ENCODE measurements at places on chromosomes 6 and 20.

- no peak for DNase-seq
These were observed 8.7 kb downstream of the NDRG3 start for GRCh38 chr20:36737183-36737499.

GRCh38 chr20:46118481-46119020 is 437 bp downstream of the CD40 start:
- DNase-seq, result peak; percentile 50

GRCh38 chr20:38770546-38770945 is 22.3 kb downstream of the ACTR5 start:
- no peak for DNase-seq

DNA sequence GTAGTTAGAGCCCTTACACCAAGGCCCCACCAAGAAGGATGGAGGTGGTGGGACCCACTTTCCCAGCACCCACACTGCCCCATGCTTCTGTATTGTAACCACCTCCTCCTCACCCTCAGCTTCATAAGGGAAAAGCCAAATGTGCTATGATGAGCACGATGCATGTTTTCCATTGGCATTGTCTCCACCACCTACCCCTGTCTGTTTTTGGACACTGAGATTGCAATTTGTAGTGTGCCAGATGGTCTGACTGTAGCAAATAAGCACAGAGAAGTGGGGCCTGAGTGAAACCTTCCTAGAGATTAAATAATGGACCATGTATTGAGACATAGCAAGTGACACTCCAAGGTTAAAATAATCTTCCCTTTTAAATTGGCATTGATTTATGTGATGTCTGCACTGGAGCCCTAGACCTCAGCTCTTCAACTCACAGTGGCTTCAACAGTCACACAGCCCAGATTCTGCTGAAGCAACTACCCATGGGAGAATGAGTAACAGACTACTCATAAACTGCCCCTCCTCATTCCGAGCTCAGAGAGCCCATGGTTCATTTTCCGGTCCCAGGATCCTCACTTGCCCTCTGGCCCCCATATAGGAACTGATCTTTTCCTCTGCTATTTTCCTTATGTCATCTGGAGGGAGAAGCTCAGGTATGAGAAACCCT is 177.9 kb downstream of the COL9A1 start:
- DNase-seq, result no peak

DNA sequence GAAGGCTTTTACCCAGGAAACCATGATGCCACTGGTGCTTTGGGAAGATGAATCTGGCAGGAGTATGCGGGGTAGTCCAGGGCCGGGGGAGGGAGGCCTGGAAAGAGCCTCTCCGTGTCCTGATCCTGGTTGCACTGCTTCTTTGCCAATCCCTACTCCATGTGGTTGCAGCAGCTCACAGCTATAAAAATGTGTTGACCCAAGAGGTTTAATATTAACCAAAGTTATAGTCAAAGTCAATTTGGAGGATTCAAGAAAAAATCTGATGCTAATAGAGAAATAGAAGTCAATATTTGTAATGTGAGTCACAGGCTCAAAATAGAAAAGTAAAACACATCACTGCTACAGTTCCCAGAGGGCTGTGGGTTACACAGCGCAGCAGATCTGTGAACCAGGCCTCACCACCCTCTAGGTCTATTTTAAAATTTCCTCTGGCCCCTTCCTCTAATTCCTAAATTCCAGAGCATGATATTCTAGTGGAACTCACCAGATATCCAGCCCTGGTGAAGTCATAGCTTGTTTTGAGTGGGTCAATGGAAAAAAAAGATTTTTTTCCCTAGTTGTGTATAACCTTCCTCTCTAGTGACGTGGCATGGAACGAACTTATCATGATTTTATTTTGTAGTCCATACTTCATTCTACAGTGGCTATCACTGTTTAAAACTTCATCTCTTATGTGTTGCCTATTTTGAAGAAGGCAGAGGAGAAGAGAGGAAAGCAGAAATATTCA is 63.2 kb upstream of the BMP2 start:
- DNase-seq, result peak; percentile 71

- no peak for DNase-seq
These were observed 43.3 kb downstream of the SULF2 start for GRCh38 chr20:47741669-47742608.

GRCh38 chr6:142952614-142953013 is 7.6 kb upstream of the HIVEP2 start:
- no peak for DNase-seq

DNA sequence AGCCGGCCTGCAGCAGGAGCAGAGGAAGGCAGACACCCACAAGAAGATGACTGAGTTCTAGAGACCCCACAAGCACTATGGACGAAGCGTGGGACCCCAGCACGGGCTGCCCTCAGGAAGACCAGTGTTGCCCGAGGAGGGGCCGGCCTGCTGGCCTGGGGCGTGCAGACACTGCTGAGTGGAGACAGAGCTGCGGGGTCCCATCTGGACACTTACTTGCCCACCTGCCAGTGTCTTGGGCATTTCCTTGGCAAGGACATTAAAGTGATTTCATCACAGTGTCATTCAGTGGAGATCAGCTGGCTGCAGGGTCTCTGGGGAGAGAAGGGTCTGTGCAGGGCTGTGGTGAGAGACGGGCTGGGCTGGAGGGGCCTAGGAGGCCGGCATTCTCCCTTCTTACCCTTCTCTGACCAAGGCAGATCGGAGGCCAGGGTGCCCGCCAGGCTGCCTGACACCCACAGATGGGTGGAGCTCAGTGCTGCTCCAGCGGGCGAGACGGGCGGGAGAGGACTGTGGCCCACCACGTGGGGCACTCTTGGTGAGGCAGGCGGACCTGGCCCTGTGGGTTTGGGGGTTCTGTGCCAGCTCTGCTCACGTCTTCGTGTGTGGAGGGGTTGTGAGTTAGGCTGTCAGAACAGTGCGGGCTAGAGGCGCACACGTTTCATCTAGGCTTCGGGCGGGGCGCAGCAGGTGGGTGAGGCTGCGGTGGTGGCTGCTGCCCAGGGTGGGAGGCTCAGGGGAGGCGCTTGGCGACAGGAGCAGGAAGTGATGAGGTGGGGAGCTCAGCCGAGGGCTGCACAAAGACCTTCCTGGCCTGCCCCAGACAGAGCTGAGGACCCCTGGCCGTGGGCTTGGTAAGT is at the start of gene LIME1:
Gene LIME1 (plus strand): TSS at position 806 of the 860 bp plus-strand sequence. CDS start 886 bp downstream, outside the sequence.
- no peak for DNase-seq

- no peak for DNase-seq
These were observed 880 bp downstream of the ADNP start for GRCh38 chr20:50930139-50930975.

DNA sequence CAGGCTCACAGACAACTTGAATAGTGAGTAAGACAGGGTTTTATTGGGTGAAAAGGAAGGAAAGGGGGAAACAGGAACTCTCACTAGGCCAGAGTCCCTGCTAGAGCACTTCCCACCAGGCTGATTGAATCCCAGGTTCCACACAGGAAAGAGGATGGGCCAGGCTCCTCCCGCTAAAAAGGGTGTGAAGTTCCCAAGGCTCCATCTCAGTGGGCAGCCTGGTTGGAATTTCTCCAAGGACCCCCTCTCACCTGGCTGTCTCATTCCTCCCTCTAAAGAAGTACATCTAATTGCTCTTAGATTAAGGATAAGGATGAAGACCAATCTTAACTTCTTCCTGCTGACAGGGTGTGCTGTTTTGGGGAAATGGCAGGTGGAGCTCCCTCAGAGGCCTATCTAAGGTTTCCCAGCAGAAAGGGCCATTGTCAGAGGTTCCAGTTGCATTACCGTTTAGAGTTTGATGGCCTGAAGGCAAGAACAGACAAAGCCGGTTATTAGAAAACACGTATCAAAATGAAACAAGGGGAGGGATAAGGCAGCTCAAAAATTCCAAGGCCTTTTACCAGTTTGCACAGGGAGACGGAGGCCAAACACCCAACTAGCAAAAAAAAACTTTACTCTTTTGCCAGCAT is 21.5 kb downstream of the COL19A1 start:
- no peak for DNase-seq

GRCh38 chr6:37368961-37369320 is 15.2 kb downstream of the RNF8 start:
- no peak for DNase-seq

DNA sequence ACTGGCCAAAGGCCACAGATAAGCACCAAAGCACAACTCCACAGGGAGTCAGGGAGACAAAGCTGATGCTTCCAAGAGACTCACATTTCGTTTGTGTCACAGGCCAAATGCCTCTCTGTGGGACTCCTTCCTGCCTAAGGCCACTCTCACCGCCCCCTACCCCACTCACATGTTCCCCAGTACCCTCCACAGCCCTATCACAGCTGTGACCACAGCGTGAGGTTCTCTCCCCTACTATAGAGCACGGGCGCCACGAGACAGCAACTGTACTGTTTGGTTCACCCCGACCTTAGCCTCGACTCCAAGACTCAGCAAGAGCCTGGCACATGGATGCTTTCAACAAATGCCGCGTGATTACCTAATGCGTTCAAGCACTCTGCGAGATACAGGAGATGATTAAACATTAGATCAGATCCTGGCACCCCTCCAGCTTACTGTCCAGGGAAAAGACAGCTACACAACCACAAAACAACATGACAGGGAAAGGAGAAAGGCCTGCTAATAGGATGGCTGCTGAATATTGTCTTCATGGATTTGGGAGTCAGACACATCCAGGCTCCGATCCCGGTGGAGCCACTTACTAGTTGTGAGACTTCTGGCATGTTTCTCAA is 105.5 kb downstream of the AGPAT4 start:
- DNase-seq, result peak; percentile 84

DNA sequence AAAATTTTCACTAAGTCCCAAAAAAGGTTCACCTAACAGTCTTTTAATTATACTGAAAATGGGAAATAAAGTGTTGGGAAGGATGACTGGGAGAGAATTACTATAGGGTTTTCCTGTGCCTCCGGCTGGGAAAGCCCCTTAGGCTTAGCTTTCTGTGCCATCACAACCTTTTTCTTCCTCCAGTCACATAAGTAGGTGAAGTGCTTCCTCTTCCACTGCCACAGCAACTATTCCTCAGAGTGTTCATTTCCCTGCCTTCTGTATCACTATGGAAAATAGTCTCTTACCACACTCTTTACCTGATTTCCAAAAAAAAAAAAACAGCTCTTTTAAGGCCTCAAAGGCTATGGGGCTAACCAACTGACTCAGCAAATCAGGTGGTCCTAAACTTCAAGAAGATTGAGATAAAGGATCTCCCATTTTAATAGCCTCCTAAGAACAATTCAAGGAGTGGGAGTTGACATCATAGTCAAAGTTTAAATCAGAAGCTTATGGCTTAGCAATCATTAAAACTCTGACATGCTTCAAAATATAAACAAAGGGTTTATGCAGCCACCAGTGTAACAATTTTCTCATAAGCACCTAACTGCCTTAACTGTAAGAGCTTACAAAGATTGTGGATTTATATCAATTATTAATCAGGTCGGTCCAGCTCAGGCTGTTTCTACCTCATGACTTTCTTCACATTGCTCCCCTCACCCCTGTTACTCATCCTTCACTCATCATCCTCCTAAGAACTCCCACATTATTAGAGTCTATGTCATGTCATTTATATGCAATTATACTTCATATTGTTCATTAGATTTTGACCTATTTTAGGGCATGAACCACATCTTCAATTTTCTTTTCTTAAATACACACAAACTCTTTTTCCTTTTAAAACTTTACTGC is 95.3 kb downstream of the RNGTT start:
- DNase-seq, result no peak

DNA sequence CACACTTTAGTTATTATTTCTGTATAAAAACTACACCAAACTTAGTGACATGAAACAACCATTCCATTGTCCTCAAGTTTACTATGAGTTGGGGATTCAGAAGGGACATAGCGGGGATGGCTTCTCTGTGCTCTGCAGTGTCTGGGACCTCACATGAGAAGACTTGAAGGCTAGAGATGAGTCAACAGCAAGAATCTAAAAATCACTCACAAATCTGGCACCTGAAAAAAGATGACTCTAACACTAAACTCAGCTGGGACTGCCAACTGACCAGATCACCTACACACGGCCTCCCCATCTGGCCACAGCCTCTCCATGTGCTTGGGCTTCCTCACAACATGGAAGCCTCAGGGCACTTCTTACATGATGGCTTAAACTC is 63.0 kb upstream of the EYA2 start:
- no peak for DNase-seq

GRCh38 chr20:47862574-47863240 is 77.4 kb upstream of the SULF2 start:
- DNase-seq, result no peak

- peak; percentile 84 for DNase-seq
These were observed 27.7 kb upstream of the LAMA4 start for GRCh38 chr6:112281821-112282615.

- DNase-seq, result no peak
These were observed 44.2 kb downstream of the MYLK4 start for GRCh38 chr6:2706558-2706957.

- DNase-seq, result no peak
These were observed 62.3 kb upstream of the SLCO4A1 start for GRCh38 chr20:62580052-62580451.

GRCh38 chr6:113959235-113959634 is 11.7 kb downstream of the HDAC2 start:
- DNase-seq, result no peak

GRCh38 chr6:15922510-15923250 is 206.2 kb upstream of the MYLIP start:
- peak; percentile 6 for DNase-seq

GRCh38 chr6:33616913-33617312 is 4.2 kb upstream of the ITPR3 start:
- no peak for DNase-seq

GRCh38 chr6:148926478-148926877 is 179.6 kb downstream of the UST start:
- DNase-seq, result peak; percentile 46

DNA sequence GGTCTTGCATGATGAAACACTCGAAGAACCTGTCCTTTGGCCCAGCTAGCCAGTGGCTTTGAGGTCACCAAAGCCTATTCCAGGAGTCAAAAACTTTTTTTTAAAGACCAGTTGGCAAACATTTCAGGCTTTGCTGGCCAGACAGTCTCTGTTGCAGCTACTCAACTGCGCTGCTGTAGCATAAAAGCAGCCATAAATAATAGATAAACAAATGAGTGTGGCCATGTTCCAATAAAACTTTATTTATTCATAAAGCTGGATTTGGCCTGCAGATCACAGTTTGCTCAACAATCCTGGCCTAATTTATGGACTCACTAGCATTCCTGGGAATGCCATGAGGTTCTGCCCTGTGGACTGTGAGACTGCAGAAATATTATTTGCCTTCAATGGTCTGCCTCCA is 68.8 kb upstream of the LTV1 start:
- DNase-seq, result no peak

GRCh38 chr6:91132461-91132860 is 545.6 kb upstream of the MAP3K7 start:
- no peak for DNase-seq

- DNase-seq, result no peak
These were observed 15.6 kb upstream of the SHLD1 start for GRCh38 chr20:5734602-5735001.

Data from fibroblast of gingiva (primary cell).